Stimulated activated CD4-positive, alpha-beta T cell treated with anti-CD3 and anti-CD28 coated beads, TNF-alpha, amount 100 ng/mL, for 1 hour (primary cell): ENCODE measurements at places on chromosomes 5 and 9.

DNA sequence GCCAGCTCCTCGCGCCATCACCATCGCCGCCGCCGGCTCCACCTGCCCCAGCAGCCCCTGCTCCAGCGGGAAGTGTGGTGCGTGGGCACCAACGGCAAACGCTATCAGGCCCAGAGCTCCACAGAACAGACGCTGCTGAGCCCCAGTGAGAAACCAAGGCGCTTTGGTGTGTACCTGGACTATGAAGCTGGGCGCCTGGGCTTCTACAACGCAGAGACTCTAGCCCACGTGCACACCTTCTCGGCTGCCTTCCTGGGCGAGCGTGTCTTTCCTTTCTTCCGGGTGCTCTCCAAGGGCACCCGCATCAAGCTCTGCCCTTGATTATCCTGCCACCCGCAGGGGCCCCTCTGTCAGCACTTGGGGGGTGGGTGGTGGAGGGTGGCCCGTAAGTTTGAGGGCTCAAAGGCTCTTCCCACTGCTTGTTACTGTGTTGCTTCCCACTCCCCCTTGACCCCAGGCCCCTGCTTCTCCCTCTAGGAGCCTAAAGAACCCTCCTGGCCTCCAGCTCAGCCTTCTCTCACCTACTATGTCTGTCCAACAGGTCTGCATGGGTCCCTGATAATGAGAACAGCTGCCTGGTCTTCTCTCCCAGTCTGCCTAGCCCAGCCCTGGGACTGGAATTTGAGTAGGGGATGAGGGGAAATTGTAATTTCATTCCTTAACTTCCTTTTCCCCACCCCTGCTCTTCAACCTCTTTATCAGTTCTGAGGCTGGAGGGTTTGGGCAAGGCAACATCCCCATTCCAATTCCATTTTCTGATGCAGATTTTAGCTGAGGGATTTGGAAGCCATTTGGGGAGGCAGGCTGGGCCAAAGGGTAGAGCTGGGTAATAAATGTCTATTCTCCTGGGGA lies 9.0 kb downstream of the RACK1 start:
- DNase-seq, result no peak

- no peak for DNase-seq
Observed at GRCh38 chr5:37791321-37791720, 48.5 kb downstream of the GDNF start.

- DNase-seq, result no peak
Observed at GRCh38 chr5:126280846-126281245, 142.4 kb upstream of the GRAMD2B start.

DNA sequence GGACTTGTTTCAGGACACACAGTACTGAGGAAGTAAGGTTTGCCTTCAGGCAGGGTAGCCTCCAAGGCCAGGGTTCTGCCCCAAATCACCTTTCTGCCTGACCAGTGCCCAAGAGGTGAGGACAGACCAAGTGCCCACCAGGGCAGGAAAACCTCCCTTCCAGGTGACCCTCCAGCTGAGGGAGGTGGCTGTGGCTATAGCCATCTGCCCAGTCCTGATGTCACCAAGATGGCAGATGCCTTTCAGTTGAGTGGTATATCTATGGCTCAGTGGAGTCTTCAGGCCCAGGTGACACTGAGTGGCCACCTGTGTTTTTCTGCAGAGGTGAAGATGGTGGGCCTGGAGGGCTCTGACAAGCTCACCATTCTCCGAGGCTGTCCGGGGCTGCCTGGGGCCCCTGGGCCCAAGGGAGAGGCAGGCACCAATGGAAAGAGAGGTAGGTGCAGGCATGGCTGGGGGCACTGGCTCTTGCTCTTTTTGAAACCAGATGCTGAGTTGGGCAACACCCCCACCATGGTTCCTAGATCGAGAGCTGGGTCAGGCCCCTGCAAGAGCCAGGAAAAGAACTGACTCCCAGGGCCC lies 1.7 kb downstream of the FCN2 start:
- DNase-seq, result no peak

- DNase-seq, result no peak
Observed at GRCh38 chr9:36742264-36742663, 169.6 kb downstream of the MELK start.

GRCh38 chr9:3692606-3693005 lies 166.8 kb upstream of the RFX3 start:
- no peak for DNase-seq

DNA sequence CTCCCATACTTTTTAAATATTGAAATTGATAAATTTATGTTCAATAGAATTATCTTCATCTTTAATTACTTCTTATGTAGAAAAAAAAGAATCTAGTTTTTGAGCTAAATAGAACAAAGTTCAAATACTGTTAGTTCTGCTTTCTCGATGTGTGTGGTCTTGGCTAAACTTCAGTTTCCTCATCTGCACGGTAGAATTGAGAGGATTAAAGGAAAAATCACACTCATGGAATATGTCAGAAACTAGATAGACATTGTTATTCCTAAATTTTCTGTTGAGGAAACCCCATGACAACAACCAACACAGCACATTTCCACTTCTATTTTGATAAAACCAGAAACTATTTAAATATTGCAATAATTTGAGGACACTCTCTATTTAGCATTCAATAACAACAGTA lies 100.3 kb downstream of the MUSK start:
- DNase-seq, result no peak
